CD4-positive, CD25-positive, alpha-beta regulatory T cell (primary cell): ENCODE measurements at places on chromosomes 7 and 10. TPM values are rescaled to one million over a fixed set of nuclear protein-coding genes. Genes with fewer than 3 reads are reported as not detected.

GRCh38 chr10:127945948-127946711 is 39.2 kb downstream of the PTPRE start:
- no peak for DNase-seq

DNA sequence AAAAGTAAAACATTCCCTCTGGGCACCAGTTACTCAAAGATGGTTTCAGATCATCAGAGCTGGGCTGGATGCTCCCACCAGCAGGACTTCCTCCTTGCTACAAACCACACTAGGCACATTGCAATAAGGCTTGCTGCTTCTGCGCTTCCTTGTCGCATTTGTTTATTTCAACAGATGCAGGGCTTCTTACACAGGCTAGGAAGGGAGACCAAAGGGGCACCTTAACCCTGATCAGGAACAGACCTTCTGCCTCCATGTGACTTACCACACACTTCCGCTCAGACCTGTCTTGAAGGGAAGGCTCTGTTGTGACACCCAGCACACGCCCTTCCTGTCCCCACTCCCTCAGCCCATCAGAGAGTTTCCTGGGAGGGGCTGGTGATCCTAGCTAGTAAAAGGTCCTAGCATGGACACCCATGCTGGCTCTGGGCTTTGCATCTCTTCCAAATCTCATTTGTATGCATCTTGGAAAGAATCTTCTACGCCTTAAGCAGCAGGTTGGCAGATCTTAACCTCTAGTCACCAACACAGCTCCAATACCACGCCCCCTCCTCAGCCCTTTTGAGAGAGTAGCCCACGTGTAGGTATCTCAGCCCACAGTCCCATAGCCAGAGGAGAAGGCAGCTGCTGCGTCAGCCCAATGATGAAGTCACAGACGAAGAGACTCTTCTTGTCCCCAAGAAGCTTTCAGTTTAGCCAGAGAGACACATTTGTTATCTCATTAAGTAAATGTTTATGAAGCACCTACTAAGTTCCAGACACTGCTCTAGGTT is 47.1 kb upstream of the SVIL start:
- peak; percentile 78 for DNase-seq

DNA sequence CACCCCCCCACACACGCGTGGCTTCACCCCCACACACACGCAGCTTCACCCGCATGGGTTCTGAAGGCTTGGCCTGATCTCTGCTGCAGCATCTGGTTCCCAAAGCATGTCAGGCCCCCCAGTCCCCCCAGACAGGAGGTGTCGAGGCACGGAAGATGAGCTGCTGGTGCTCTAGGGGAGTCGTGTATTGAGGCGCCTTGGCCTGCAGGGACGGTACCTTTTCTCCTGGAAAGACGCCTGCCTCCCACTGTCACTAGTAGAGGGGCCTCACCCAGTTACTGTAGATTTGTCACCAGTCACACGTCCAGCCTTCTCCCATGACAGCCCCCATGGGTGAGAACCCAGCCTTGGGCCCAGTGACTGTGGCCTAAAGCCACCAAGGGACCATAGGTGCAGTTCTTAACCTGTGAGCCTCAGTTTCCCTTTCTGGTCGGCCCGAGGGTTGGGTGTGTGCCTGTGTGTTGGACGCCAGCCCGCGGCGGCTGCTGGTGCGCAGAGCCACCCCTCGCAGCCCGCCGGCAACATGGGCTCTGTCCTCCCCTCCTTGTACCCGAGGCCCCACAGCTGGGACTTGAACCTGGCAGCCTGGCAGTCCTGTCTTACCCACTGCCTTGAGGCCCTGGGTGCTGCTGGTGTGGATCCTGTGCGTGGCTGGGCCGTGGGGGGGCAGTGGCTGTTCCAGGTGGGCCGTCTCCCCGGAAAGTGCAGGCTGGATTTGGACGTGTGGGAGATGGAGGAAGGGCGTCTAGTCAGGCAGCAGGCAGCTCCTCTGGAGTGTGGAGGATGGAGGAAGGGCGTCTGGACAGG is 81.7 kb downstream of the NKX6-2 start:
- DNase-seq: no peak

GRCh38 chr10:90089719-90090118 is 388.3 kb downstream of the KIF20B start:
- no peak for DNase-seq

GRCh38 chr10:121404611-121405010 is 193.6 kb downstream of the FGFR2 start:
- no peak for DNase-seq

- peak; percentile 53 for DNase-seq
Measured at GRCh38 chr10:33333260-33334101, 986 bp downstream of the NRP1 start.

- DNase-seq: no peak
Measured at GRCh38 chr10:3066317-3067117, 831 bp upstream of the PFKP start.

- no peak for DNase-seq
Measured at GRCh38 chr10:71622616-71623015, 97.0 kb downstream of the C10orf105 start.

DNA sequence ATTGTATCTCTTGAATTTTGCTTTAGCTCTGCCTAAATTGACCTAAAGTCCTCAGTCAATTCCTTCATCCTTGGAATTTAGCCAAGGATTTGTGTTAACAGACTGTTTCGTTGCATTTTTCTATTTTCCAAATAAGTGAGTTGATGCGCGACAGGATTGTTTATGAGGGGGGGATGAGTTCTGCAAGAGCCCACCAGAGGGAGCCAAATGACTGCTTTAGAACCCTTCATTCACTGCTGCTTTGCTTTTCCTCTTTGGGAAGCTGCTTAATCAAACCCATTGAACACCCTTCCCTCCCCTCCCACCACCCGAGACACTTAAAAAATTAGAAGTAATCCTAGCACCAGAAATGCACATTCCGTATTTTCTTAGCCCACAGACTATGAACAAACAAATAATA is 33.7 kb upstream of the PTF1A start:
- peak; percentile 61 for DNase-seq

- no peak for DNase-seq
Measured at GRCh38 chr7:36441344-36442022, 51.8 kb downstream of the ANLN start.

- no peak for DNase-seq
Measured at GRCh38 chr7:103919272-103919868, 70.1 kb downstream of the RELN start.

DNA sequence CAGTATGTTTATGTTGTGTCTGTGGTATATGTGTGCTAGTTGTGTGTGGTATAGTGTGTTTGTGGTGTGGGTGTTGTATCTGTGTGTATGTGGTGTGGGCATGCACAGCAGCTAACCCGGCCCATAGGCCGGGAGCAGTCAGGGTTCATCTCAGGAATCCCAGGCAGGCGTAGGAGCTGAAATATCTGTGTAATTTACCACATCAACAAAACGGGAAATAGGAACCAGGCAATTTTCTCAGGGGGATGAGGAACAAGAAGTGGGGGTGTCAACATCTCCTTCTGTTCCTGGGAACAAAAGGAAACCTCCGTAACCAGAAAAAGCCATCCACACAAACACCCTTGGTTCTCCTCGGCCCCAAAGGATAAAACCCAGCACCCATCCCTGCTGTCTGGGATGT is 24.5 kb upstream of the ZNF488 start:
- no peak for DNase-seq

- DNase-seq: no peak
Measured at GRCh38 chr10:101646364-101646763, 48.6 kb downstream of the FBXW4 start.

GRCh38 chr7:51633006-51633405 is 316.4 kb upstream of the COBL start:
- no peak for DNase-seq

GRCh38 chr10:86310702-86311101 is 55.9 kb downstream of the GRID1 start:
- no peak for DNase-seq

DNA sequence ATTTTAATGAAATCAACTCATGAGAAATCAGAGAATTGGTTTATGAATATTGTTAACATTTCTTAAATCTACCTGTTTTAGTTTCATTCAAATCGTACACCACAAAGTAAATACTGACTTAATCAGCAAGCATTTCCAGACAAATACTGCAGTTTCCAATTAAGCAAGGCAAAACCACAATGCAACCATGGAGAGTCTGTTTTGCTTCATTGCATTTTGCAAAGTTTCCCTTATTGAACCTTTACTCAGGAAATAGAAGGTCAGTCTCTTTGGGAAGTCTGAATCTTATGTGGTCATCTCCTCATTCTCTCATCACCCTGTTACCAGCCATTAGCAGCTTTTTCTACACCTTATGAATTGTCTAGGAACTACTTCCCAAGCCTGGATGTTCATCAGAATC is 400.5 kb downstream of the IPMK start:
- DNase-seq: no peak

GRCh38 chr7:69871886-69872569 is 273.8 kb downstream of the AUTS2 start:
- no peak for DNase-seq

DNA sequence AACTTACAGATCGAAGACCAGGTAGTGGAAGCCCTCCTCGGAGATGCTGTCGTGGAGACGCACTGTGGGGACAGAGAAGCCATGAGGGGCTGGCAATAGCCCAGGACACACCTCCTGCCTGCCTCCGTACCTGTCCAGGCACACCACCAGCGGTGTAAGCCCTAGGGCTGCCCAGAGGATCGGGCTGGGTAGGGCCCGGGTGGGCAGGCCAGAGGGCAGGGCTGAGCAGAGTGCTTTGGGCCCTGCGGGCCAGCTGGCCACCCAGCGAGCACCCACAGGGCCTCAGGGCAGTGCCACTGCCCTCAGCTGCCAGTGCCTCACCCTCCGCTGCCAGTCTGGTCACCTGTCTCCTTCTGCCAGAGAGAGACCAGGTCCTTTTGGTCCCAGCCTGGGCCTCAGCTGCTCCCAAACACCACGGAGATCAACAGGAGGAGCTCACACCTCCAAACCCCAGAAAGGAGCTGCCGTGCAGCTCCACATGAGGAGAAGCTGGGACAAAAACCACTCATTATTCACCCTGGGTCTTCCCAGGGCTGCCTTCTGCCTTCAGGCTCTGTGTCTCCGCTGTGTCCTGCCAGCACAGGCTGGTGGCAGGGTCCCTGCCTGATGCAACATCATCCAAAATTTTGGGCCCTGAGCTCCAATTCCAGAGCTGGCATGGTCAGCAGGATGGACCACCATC is 58.2 kb downstream of the YKT6 start:
- DNase-seq: no peak

DNA sequence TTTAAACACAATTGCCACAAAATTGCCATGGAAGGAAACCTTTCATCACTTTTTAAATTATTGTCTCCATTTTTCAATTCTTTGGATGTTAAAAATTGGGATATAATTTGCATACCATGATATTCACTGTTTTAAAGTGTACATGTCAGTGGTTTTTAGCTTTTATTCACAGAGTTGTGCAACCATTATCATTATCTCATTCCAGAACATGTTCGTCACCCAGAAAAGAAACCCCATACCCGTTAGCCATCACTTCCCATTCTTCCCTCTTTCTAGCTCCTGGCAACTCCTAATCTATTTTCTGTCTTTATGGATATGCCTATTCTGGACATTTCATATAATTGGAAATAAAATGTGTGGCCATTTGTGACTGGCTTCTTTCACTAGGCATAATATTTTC is 260.3 kb upstream of the FERD3L start:
- DNase-seq: no peak

DNA sequence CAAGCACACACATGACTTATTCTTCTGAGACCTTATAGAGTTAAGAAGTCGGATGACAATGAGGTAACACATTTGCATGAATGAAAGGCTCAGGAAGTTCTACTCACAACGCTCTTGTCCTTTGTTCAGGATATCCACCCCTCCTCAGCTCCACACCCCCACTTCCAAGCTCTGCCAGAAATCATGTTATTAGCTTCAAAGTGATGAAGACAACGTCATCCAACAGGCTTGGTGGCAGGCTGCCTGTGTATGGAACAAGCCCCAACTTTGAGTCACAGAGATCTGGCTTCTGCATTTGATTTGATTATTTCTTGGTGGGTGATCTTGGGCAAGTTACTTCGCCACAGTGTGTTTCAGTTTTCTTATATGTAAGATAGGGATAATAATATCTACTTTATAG is 12.4 kb upstream of the BMPER start:
- DNase-seq: no peak

GRCh38 chr7:157702311-157703023 is 365.7 kb downstream of the DNAJB6 start:
- no peak for DNase-seq

GRCh38 chr10:16995867-16996529 is 133.6 kb downstream of the CUBN start:
- no peak for DNase-seq

GRCh38 chr7:132656846-132657776 is 80.8 kb upstream of the PLXNA4 start:
- peak; percentile 9 for DNase-seq

GRCh38 chr7:111787741-111788140 is 225.4 kb upstream of the IMMP2L start:
- DNase-seq: no peak

GRCh38 chr7:23093546-23093945 is 12.0 kb upstream of the KLHL7 start:
- DNase-seq: no peak

GRCh38 chr7:153193144-153193595 is 433.6 kb downstream of the ACTR3B start:
- DNase-seq: no peak

- DNase-seq: no peak
Measured at GRCh38 chr7:123498601-123499000, 35.8 kb downstream of the IQUB start.

LIPF gene
- not detected for total RNA-seq

SPDYE2B gene
- total RNA-seq: not detected

LYZL1 gene
- total RNA-seq: not detected

MBL2 gene
- not detected for total RNA-seq

KNDC1 gene
- total RNA-seq: 1.1 TPM

CSTF2T gene
- 30.2 TPM for total RNA-seq

SFTPA1 gene
- not detected for total RNA-seq

AOAH gene
- 5.7 TPM for total RNA-seq

PDLIM1 gene
- 7.3 TPM for total RNA-seq

MPP7 gene
- total RNA-seq: 14.3 TPM

PRKRIP1 gene
- total RNA-seq: 47.7 TPM

CPVL gene
- total RNA-seq: 0.96 TPM

MYOF gene
- 1.0 TPM for total RNA-seq

TAS2R3 gene
- 0.59 TPM for total RNA-seq

C10orf90 gene
- not detected for total RNA-seq
